COR-L47 (cell line): ENCODE measurements at places on chromosomes 11 and 22.

GRCh38 chr22:38941488-38941987 is 15.9 kb upstream of the APOBEC3A start:
- no peak for DNase-seq

GRCh38 chr11:69896250-69896649 is 77.0 kb upstream of the FGF3 start:
- DNase-seq = no peak

DNA sequence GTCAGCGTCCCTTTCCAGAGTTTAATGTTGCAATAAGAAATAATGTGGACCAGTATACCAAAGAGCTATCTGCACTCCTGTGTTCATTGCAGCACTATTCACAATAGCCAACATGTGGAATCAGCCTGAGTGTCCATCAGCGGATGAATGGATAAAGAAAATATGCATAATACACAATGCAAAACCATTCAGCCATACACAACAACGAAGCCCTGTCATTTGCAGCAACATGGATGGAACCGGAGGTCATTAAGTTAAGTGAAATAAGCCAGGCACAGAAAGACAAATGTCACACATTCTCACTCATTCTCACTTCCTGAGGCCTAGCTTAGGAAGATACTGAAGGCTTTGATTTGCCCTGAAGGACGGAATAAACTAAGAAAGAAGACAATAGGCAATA is 22.1 kb downstream of the SLC5A4 start:
- no peak for DNase-seq

DNA sequence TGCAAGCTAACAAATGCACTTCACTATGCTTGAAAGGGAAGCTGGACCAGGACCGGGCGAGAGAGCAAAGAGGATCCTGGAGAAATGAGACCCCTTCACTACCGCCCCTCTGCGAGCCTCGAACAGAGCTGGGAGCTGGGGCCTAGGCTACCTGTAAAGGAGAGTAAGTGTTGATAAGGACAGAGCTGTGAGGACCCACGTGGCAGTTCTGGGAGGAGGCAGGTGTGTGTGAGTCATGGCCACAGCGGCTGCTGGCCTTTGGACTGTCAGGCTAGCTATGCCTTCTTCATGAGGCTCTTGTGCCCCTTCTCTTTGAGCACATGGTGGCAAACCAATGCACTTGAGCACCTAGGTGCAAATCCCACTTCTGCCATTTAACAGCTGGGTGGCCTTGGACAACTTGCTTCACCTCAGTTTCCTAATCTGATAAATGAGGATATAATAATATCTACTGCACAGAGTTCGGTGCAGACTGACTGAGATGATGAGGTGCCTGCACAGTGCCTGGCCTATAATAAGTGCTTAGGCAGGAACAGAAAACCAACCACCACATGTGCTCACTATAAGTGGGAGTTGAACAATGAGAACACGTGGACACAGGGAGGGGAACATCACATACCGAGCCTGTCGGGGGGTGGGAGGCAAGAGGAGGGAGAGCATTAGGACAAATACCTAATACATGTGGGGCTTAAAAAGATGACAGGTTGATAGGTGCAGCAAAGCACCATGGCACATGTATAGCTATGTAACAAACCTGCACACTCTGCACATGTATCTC is 35.3 kb upstream of the KCNJ11 start:
- no peak for DNase-seq

DNA sequence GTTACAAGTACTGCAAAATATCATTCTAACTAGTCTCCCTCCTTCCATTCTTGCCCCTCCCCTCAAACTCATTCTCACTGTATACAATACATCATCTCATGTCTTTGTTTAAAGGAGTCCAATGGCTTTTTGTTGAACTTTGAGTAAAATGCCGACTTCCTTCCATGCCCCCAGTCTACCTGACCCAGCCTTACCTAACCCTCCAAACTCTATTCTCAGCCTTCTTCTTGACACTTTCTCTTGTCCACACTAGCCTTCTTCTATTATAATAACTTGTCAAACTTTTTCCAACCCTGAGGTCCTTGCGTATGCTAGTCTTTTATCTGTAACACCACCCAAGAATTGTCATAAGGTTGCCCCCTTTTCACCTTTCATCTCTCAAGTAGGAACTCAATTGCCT is 1011.4 kb upstream of the CCDC90B start:
- DNase-seq = no peak

DNA sequence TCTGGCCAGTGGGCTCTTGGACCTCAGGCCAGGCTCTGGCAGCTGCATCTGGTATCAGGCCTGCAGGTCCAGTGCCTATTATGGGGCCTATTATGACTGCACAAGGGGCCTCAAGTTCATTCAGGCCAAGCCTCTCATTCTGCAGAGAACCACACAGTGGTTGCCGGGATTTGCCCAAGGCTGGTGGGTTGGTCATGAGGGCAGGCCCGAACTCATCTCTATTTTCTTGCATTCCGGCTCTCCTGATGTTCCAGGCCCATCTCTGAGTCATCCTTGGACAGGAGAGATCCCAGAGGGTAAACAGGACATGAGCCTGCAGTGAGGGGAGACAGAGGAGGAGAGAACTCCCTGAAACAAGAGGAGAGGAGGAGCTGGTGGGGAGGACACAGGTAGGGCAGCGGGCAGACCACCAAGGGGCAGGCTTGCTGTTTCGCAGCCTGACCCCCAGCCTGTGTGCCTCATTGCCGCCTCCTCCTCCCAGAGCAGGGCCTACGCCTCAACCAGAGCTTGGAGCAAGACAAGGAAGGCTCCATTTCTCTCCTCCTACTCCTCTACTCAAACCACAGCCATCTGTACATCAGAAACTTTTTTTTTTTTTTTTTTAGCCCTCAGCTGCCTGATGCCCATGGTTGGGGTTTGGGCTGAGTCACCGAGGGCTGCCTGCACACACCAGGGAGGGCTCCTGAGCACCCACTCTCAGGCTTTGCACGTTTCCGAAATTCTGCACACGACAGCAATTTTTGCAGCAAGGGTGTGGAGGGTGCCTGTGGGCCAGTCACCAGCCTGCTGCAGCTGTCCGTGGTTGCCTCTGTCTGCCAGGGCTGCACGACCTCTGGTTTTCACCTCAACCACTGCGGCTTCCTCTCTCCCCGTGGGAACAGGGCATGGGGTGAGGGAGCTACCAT is 12.7 kb upstream of the TREH start:
- no peak for DNase-seq

DNA sequence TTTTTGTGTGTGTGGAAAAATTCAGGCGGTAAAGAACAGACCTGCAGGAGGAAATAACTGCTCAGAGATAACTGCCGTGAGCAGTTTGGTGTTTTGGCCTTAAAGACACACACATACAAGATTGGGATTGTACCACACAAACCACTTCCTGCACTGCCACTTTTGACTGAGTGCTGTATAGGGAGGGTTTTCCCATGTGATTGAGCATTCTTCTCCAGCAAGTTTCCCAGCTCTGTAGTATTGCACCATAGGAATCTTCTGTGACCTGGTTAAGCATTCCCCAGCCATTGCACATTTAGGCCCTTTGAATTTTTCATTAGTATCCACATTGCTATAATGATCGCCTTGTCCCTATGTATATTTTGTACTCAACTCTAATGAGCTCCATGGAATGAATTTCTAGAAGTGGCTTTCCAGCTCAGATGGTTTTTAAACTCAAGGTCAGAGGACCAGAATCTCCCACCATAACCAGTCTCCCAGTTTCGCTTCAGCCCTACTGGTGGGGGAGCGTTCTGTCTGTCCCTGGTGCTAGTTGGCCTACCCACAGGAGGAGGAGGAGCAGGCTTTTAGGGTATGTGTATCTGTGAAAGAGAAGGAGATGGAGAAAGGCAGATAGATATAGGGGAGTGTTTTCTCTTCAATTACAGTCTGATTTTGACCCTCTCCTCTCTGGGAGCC is 9.3 kb downstream of the CD82 start:
- DNase-seq = no peak

DNA sequence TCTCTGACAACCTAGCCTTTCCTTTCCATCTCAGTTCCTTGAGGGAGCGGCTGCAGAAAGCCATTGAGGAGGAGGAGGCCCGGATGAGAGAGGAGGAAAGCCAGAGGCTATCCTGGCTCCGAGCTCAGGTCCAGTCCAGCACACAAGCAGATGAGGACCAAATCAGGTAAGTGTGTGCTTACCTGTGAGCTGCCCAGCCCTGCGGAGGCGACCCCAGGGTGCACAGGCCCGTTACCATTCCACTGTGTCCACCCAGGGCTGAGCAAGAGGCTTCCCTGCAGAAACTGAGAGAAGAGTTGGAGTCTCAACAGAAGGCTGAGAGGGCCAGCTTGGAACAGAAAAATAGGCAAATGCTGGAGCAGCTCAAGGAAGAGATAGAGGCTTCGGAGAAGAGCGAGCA is 63.1 kb downstream of the CEP164 start:
- no peak for DNase-seq

- DNase-seq = no peak
Observed at GRCh38 chr22:30943368-30943767, 25.2 kb downstream of the MORC2 start.

GRCh38 chr11:12099132-12099873 is 11.1 kb upstream of the MICAL2 start:
- no peak for DNase-seq

- no peak for DNase-seq
Observed at GRCh38 chr11:10866893-10867331, 9.1 kb upstream of the ZBED5 start.

DNA sequence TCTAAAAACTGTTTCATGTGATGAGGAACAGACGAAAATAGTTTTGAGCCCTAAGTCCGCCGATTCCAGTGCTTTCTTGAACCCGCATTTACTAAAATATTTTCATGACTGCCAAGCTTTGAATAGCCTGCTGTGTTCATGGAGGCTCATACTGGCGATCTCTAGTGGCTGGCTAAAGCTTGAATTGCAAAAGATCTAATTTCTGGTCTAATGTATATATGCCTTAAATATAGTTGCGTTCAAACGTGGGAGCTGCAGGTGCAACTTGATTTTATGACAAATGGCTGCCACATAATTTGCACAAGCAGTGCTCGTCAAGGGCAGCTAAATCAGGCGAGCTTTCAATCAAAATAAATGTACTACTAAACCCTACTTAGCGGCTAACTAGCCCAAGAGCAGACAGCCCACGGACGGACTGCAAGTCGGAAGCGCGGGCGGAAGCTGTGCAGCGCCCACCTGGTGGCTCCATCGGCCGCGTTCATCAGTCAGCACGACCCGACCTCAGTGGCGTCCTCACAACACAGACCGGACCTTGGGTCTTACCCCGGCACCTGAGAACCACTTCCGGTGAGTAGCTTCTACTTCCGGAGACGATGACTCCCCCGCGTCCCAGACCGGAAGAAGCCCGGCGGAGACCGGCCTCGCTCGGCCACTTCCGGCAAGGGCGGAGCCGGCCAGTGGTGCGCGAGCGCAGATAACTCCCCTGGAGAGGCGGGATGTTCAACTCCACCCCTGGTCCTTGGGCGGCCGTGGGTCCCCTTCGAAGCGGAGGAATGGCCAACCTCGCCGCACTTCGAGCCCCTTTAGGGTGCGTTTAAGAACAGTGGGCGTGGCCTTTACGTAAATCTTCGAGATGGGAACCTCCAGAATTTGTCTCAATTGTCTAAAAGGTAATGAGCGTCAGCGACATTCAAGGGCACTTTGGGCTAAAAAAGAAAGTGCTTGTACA is 6.1 kb downstream of the RPL27A start:
- peak; percentile 98 for DNase-seq

GRCh38 chr11:103673773-103674172 is 362.7 kb upstream of the DDI1 start:
- no peak for DNase-seq

- DNase-seq = no peak
Observed at GRCh38 chr22:28247667-28248363, 328.8 kb upstream of the PITPNB start.

GRCh38 chr11:57131080-57131790 is 50.5 kb upstream of the LRRC55 start:
- DNase-seq = no peak

DNA sequence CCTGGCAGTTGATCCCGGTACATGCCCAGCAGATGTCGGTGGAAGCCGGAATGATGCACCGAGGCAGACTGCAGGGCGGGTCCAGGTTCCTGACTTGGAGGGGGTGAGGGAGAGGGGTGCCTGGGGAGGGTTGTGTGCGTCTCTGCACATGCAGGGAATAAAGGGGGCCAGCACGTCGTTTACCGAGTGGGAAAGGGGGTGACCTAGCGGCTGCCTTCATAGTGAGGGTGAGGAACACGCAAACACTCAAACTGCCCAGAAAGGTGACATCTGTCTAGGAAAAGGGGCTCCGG is 801.7 kb downstream of the TBC1D22A start:
- no peak for DNase-seq

DNA sequence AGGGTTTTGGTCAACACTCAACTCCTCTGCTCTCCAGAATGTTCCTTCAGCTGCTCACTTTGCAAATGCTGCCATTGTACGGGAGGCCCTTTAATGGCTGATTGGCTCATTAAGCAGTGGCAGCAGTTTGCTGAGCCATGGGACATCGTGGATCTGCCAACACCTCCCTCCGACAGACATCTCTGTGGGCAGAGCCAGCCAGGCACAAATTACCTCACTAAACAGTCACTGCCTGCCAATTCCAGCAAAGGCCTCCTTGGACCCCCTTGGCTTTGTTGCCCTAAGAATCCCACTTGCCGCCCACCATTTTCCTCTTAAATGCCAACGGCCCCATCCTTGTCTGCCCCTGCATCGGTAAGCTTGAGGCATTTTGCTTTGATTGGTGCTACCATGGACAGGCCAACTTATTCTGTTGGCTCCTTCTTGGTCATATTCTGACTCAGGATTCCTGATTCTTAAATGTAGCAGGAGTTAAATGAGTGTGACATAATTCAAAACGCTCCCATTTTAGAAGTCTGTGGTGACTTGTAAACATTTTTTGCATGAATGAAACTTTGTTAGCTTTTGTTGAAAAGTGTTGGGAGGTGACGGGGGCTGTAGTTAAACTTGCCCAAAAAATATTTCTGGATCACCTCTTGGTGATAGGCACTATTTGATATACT is 57.5 kb upstream of the LMO2 start:
- DNase-seq = no peak

GRCh38 chr11:131690362-131690761 is 319.9 kb downstream of the NTM start:
- DNase-seq = no peak

GRCh38 chr11:119409731-119410130 is 13.2 kb downstream of the THY1 start:
- no peak for DNase-seq

DNA sequence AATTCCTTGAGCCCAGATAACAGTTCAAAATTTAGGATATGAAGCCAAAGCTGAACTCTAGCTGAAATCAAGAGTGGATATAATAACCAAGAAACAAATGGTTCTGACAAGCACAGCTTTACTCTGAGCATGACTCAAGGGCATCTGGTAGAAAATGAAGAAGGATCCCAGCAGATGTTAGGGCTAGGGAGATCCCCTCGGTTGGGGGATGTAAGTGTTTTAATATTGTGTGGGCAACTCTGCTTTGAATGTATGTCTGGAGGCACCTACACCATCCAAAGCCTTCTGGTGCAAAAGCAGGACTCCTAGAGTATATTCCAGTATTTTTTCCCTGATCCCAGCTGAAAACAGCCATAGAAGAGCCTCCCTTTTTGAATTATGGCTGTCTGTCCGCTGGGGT is 61.7 kb downstream of the FLI1 start:
- no peak for DNase-seq

GRCh38 chr11:83007477-83007876 is 64.2 kb downstream of the RAB30 start:
- DNase-seq = no peak

- DNase-seq = peak; percentile 95
Observed at GRCh38 chr22:43812149-43812842, at the start of gene EFCAB6. EFCAB6 (minus strand) TSS chr22:43812305; CDS start chr22:43782318, 29,987 bp downstream.
